NCI-H1092 (cell line): ENCODE measurements at places on chromosomes 2 and 18.

- DNase-seq, result no peak
Observed at GRCh38 chr2:42504364-42505230, 10.8 kb upstream of the KCNG3 start.

DNA sequence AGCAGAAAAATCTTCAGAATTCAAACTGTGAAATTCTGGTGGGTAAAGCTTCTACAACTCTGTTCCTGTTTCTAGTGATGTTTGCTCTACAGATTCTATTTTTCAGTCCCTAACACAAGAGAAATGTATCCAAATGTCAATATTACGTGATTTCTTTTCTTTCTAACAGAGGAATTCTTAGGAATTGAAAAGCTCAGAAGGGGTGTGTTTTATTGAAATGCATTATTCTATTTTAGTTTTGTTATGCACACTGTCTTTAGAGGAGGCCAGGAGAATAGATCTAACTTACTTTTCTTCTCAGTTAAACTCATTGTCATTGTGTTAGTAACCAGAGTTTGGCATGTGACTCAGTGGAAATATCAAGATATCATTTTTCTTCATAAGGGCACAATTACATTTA, 62.4 kb downstream of the MTX2 start:
- DNase-seq, result no peak

DNA sequence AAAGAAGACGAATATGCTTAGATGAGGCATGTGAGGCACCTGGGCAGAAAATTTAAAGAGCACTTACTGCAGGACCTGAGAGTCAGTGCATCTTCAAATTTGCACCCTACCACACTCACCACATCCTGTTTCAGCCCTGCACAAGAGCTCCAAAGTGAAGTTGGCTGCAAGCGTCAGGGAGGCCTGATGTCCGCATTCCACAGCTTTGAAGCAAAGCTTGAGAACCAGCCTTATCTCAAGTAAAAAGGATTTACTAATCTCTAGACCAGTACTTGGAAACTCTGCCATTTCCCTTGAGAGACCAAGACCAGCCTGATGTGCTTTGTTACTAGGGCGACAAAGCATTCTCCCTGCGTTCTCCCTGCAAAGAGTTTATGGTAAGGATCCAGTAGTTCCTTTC, 3.4 kb upstream of the ASNSD1 start:
- no peak for DNase-seq

DNA sequence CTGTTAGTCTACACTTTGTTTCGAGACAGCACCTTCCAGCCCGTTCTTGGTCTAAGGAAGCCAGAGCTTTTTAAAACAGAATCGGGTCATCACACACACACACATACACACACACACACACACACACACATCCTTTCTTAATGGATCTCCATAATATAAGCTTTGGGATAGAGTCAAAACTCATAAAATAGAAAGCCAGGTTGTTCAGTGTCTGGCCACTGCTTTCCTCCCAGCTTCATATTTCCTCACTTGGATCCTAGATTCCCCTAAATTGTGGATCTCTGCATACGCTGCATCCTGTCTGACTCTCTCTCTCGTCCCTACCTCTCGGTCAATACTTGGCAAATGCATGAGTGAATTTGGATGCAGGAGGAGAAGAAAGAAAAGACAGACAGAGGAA, 120.5 kb upstream of the SLC14A2 start:
- DNase-seq, result no peak

GRCh38 chr2:22694300-22694699, 690.7 kb upstream of the KLHL29 start:
- DNase-seq, result no peak

- DNase-seq, result no peak
Observed at GRCh38 chr18:5395860-5396448, 100.4 kb upstream of the ZBTB14 start.

- DNase-seq, result no peak
Observed at GRCh38 chr2:61759718-61760117, 94.1 kb downstream of the FAM161A start.

DNA sequence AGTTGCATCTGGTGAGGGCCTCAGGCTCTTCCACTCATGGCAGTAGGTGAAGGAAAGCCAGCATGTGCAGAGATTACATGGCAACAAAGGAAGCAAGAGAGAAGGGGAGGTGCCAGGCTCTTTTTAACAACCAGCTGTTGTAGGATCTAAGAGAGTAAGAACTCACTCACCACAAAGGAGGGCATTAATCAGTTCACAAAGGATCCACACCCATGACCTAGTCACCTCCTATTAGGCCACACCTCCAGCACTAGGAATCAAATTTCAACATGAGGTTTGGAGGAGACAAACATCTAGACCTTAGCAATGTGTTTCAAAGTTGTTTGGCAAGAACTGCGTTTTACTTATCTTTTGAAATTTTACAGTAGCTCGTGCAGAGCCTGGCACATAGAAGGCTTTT, 20.5 kb upstream of the REG3A start:
- no peak for DNase-seq

GRCh38 chr18:55128437-55128836, 169.2 kb upstream of the CCDC68 start:
- no peak for DNase-seq

GRCh38 chr2:205758500-205758899, 76.2 kb downstream of the NRP2 start:
- DNase-seq, result no peak

GRCh38 chr2:231554748-231555545, 24.7 kb upstream of the NMUR1 start:
- DNase-seq, result no peak

DNA sequence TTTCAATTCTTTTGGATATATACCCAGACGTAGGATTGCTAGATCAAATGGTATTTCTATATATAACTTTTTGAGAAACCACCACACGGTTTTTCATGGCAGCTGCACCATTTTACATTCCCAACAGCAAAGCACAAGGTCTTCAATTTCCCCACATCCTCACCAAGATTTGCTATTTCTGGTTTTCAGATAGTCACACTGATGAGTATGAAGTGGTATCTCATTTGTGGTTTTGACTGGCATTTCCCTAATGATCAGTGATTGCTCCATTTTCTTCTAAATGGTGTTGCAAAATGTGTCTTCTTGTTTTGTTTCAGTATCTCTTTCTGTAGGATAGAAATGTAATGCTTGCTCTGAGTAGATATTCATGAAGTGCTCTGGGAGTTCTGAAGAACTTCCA, 52.0 kb downstream of the ANKRD44 start:
- no peak for DNase-seq
